ENCODE measurements at places on chromosomes 13 and 19.

DNA sequence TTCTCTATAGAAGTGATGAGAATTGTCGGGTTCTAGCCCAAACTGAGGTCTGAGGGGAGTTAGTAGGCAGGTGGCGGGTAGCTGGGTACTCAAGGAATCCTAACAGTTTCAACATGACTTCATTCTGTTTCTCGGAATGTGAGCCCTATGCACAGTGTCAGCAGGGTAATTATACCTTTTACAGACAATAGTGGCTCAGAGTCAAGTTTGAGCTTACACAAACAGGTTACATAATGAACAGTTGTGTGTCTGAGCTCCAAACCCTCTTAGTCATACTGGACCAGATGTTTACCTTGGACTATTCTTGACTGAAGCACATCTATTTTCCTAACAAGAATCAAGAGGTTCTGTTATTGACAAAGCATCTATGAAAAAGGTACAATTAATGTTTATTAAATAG is 1066.7 kb upstream of the PCDH20 start:
- peak; percentile 2 for DNase-seq

DNA sequence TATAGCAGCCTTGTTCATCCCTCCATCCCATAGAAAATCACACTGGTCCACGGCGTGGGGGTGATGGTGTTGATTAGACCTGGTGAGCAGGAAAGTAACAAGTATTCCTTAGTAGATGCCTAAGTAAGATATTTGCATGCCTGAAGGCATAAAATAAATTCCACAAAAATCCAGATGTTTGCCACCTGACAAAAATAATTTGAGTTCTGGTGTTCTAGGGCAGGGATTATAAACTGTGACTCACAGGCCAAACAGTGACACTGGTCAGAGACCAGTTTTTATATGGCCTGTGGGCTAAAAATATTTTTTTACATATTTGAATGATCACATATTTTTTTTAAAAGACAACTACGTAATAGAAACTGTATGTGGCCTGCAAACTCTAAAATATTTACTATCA is 310.7 kb downstream of the RFC3 start:
- DNase-seq, result no peak

DNA sequence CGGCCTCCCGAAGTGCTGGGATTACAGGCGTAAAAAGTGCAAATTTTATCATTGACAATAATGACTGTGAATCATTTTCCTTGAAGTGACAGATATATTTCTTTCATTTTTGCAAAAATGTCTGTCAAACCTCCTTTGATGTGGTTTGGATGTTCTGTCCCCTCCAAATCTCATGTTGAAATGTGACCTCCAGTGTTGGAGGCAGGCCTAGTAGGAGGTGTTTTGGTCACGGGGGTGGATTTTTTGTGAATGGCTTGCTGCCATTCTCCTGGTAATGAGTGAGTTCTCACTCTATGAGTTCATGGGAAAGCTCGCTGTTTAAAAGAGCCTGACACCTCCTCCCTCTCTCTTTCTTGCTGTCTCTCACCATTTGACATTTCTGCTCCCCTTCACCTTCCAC is 5.5 kb upstream of the SLC1A6 start:
- no peak for DNase-seq

GRCh38 chr13:107066355-107066754 is 498.4 kb upstream of the ARGLU1 start:
- DNase-seq, result no peak

DNA sequence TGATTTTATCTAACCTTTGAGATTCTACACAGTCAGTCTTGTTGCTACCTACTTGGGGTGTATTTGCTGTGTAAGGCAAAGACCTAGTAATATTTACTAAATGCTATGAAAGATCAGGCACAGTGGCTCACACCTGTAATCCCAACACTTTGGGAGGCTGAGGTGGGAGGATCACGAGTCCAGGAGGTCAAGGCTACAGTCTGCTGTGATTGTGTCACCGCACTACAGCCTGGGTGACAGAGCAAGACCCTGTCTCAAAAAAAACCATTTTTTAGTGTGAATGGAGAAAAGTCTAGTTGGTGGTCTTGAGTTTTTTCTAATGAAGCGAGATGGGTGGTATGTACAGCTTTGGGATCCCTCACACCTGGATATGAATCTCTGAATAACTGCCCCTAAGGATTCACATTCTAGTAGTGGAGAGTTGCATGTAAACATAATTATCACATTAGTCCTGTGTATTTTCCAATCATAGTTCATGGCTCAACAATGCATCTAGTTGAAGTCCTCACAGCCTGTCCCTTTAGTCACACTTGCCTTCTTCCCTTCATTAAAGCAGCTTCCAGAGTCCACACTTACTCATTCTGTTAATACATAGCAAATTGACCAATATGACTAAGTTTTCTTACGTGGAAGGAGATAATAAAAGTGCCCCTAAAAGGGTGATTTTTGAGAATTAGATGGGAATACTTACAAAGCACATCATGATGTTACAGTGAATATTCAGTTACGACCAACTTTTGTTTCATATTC is 7.5 kb downstream of the RPL21 start:
- no peak for DNase-seq

DNA sequence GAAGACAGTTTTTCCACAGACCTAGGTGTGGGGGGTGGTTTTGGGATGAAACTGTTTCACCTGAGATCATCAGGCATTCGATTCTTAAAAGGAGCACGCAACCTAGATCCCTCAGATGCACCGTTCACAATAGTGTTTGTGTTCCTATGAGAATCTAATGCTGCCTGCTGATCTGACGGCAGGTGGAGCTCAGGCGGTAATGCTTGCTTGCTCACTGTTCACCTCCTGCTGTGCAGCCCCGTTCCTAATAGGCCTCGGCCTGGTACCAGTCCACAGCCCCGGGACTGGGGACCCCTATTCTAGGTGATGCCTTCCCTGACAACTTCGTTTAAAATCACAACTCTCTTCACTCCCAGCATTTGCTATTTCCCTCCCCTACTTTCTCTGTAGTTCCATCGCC is 149.6 kb downstream of the IER2 start:
- DNase-seq, result no peak

- DNase-seq, result no peak
Observed at GRCh38 chr19:13461536-13461935, 44.7 kb downstream of the CACNA1A start.

DNA sequence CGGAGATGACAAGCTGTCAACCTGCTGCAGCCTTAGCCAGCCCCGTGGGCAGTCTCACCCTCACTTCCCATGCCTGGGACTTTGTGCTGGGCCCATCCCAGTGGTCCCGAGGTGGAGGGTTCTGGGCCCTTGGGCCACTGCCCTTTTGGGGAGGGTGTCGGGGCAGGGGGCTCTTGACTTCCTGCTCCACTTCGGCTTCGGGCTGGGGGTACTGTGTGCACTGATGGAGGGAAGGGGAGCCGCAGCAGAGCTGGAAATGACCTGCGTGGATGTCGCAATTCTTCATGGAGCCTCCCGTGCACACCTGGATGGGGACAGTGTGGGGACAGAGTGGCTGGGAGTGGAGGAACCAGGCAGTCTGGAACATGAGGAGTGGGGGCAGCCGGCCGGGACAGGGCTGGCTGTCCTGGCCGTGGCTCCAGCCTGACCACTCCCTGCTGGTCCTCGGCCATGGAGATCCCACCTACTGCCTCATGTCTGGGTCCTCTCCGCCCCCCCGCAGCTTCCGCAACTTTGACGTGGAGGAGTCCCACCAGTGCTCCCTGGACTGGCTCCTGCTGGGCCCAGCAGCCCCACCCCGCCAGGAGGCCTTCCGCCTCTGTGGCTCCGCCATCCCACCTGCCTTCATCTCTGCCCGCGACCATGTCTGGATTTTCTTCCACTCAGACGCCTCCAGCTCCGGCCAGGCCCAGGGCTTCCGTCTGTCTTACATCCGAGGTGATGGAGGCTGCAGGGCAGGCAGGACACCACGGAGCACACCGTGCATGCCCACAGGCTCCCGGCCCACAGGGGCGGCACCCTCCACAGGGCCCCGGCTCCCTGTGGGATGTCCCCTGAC is 10.2 kb downstream of the LRP3 start:
- DNase-seq, result no peak

DNA sequence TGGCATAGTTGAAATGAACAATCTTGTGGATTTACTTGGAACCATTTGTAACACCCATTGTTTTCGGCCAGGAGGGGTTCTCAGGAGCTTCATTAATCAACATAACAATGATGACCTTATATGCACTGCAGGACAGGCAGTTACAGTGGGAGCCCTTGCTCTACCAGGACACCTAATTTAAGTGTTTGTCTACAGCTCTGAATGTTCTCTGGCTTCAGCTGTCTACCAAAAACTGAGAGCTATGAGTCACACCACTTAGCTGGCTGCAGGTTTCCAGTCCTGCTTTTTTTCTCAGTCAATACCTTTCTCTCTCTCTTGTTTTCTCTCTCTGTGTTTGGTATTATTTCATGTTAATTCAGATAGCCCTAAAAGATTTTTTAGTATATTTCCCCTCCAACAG is 105.4 kb upstream of the MBNL2 start:
- peak; percentile 86 for DNase-seq

DNA sequence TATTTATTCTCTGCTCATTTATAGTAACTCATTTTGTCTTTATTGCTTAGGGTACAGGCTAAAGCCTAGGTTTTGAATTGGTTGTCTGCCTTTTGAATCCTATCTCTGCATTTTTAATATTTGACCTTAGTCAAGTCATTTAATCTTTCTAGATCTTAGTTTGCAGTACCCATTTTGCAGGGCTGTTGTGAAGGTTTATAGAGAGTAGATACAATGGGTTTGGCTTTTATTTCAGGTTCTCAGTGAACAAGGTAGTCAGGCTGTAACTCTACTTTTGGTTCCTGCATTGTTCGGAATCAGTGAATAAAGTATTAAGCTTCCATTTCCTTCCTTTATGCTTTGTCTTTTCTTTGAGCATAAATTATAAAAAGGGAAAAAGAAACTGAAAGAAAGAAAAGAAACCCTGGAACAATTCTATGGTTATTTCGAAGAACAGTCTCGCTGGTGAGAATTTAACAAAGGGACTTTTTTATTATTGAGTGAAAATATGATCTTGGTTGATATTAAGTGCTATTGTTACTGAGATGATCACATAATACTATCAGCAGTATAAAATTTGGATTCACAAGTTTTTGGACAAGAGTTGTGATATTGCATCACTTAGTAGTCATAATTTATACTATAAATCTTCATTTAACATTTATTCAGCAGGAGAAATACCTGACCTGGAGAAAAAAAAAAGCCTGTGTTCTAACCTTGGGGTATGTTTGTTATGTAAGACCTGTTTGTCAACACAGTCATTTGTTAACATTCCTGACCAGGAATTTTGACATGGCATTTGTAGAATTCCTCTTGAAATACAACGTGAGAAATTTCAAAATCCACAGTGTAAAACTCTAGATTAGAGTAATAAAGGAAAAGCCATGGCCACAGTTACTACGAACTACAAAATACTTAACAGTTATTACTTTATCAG is 91.3 kb downstream of the ZMYM2 start:
- DNase-seq, result no peak

- no peak for DNase-seq
Observed at GRCh38 chr13:41505209-41505835, 48.0 kb downstream of the RGCC start.

GRCh38 chr19:56504581-56504980 is 3.1 kb upstream of the ZNF471 start:
- DNase-seq, result no peak

- peak; percentile 60 for DNase-seq
Observed at GRCh38 chr19:15304140-15304705, 28.1 kb downstream of the BRD4 start.

DNA sequence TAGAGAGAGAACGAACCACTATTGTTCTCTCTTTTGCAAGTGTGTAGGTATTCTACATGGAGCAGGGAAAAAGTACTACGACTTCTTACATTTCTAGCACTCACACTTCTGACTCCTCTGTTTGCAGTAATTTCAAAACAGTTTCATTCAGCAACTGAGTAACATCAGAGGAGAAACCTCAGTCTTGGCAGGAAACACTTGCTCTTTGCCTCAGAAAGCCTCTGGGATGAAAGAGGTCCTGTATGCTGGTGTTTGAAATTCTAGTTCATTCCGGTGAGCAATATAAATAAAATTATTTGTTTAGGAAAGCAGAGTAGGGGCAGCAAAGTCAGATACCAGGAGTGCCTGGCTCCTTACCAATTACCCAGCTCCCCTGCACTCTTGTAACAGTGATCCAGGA is 595.5 kb downstream of the TBC1D4 start:
- no peak for DNase-seq

GRCh38 chr13:110377178-110377825 is 70.2 kb downstream of the COL4A2 start:
- DNase-seq, result no peak

DNA sequence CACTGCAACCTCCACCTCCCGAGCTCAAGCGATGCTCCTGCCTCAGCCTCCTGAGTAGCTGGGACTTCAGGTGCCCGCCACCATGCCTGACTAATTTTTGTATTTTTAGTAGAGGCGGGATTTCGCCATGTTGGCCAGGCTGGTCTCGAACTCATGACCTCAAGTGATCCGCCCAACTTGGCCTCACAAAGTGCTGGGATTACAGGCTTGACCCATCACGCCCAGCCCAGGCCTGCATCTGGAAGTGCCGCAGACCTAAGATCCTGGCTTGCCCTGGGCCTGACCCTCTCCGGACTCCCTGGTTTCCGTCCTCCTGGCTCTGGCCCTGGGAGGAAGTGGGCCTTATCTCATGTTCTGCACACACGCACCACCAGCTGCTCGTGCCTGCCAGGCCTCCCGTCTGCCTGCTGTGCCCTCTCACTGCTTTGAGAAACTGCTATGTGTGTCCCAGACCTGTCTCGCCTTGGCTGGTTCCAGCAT is 4.7 kb upstream of the PTGIR start:
- no peak for DNase-seq

DNA sequence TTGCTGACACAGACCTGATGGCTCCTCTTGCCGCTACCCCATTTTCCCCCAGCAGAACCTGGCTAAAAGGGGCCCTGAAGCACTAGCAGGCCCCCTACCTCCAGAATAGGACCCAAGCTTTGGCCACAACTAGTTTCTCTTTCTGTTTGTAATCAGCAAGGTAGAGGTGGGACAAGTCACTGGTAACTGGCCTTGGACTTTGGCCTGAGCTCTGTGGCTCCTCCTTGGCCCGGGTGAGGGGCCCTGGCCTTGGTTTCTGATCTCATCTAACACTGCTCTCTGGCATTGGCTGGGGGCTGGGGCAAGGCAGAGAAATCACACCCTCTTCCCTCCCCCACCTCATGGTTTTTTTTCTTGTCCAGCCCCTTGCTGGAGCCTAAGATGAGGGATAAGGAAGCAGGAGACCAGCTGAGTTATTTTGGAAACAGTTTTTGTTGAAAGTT is 2.1 kb downstream of the CALM3 start:
- no peak for DNase-seq

DNA sequence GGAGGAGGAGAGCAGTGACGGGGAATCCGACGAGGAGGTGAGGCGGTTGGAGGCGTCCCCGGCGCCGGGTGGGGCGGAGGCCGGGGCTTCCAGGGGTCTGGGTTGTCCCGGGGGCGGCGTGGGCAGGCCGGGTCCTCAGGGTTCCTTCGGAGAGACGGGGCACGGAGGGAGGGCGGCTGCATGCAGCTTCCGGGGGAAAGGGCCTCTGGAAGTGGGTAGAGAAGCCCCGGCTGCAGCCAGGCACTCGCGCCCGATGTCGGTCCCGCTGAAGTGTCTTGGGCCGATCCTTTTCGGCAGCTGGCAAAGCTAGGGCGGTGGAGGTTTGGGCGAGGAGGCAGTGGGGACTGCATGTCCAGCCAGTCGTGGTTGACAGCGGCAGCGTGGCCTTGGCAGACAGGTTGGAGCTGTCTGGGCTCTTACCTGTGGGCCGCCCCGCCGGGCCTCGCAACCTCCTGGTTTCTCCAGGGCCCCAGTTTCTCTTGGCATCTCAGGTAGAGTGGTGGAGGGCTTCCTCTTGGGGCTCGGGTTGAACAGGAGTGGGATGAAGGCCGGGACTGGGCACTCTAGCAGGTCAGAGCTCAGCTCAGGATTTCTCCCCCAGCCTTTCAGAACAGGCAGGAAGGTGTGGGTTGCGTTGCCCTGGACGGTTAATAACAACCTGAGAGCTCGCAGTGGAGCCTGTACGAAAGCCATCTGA is 690 bp downstream of the KMT2B start:
- no peak for DNase-seq
